ENCODE measurements at places on chromosomes 7 and 10.

GRCh38 chr7:39133088-39133487, 155.4 kb downstream of the POU6F2 start:
- DNase-seq: no peak

DNA sequence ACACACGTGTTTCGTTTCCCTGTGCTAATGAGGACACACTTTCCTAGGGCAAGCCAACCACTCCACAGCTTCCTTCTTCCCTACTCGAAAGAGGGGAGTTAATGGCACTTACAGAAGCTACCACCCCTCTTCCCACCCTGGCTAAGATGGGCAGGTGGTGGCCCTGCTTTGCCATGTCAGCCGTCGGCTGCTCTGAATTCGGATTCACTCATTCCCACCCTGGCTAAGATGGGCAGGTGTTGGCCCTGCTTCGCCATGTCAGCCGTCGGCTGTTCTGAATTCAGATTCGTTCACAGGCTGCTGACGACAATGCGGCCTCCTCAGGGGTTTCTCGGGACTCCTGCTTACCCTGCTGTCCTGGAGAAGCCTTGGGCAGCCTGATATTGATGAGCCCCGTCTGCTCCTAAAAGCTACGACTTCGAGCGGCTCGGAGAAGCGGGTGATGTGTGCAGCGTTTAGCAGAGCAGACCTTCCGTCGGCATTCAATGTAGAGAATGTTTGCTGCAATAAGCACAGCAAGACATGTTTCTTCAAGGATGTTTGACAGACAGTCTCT, 56.2 kb upstream of the PPP2R2D start:
- DNase-seq: no peak

- DNase-seq: no peak
Observed at GRCh38 chr7:5677538-5678294, 103.7 kb downstream of the RNF216 start.

DNA sequence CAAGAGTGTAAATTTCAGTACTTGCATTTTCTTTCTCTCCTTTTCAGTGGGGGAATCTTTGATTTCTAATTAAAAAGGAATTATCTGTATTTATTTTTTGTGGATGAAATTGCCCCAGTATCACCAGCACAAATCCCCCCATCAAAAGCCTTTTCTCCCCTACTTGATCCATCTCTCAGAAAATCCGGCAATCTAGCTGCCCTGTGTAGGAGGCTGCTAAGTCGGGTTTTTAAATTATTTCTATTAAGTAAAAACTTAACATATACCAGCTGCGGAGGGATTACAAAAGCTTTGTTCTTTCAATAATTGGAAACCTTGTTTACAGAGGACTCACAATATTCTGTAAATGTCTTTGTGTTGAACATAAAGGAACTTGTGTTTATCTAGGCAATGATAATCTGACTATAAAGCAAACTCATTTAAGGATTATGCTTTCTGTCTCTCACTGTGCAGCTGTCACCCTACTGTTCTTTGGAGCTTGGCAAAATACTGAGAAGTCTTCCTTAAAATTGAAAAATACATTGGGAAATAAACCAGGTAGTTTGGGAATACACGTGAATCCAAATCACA, 177.4 kb upstream of the PRR15 start:
- DNase-seq: no peak

- DNase-seq: no peak
Observed at GRCh38 chr10:68043030-68043429, 32.1 kb downstream of the HERC4 start.

GRCh38 chr10:130491693-130492050, 355.5 kb downstream of the GLRX3 start:
- DNase-seq: no peak

DNA sequence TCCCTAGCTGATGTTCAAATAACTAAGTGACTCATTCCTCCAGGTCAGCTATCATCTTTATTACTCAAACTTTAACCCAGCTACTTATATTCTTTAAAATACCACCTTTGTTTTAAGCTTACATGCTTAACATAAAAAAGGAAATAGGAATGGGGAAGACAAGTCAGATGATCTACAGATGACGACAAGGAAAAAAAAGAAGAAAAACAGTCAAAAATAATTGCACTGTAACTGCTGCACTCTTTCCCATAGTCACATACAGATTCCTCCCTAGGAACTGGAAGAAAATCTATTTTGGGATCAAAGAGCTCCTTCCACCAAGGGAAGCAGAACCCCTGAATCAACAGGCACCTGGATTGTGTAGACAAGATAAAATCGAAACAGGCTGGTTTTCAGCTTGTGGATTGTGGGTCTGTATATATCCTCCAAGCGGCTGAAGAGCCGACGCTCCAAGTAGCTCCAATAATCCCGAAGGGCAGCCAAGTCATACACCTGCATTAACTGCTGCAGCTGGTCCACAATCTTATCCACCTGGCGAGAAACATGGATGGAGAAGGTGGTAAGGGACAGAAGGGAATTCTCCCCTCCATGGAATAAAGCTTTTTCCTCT, 2.0 kb downstream of the WDR91 start:
- no peak for DNase-seq
